ENCODE measurements at places on chromosomes 1 and 21.

DNA sequence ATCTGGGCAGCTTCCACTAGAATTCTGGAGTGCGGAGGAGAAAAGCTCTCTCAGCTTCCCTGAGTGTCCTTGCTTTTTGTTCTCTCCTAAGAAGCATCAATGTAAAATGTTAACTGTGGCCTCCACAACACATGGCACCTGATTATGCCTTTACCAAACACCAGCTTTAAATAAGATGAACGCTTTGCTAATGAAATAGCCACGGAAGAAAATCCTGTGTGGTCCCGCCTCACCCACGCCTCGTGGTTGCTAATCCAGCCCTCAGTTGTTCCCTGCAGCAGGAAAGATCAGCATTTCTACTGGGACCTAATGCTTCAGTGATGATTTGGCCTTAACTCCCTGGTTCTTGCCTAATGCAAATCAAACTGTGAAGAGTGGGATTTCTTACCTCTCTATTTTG lies 1.8 kb upstream of the ERG start:
- DNase-seq = no peak

DNA sequence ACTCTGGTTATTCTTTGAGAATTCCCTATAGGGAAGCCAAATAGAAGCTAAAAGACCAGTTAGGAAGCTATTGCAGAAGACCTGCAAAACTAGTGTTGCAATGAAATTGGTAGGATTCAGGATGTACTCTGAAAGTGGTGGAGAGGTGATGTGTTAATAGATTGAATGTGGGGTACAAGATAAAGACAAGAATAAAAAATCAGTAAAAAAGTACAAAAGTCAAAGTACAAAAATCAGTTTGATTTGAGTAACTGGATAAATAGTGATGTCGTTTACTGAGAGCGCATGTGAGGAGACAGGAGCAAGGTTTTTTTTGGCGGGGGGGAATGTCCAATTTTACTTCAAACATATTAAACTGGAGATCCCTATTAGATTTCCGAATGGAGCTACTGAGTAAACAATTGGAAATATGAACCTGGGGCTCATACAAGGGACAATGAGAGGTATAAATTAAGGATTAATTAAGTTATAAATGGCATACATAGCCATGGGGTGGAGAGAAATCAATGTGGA lies 2.5 kb upstream of the DCAF8 start:
- DNase-seq = no peak

- DNase-seq = peak; percentile 61
These were observed 791 bp upstream of the PIK3R3 start for GRCh38 chr1:46133181-46133658.

GRCh38 chr1:27650539-27651175 lies 15.7 kb upstream of the FGR start:
- DNase-seq = no peak

DNA sequence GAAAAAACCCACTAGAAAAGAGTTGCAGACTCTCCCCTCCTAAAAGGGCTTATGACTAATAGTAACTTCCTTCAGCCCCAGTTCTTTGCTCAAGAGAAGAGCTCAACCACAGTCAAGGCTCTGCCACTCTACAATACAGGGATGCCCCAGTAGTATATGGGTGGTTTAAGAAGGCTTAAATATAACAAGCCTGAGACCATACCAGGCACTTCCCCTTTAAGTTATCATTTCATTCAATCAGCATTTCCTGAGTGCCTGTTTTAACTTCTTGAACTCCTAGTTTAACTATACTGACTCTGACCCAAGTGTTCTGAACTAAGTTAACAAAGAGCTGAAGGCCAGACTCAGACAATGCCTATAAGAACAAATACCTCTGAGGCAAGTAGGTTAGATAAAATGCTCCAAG lies 19.8 kb downstream of the PRPF38A start:
- no peak for DNase-seq

GRCh38 chr21:33317786-33318486 lies 6.8 kb upstream of the IFNAR1 start:
- no peak for DNase-seq

DNA sequence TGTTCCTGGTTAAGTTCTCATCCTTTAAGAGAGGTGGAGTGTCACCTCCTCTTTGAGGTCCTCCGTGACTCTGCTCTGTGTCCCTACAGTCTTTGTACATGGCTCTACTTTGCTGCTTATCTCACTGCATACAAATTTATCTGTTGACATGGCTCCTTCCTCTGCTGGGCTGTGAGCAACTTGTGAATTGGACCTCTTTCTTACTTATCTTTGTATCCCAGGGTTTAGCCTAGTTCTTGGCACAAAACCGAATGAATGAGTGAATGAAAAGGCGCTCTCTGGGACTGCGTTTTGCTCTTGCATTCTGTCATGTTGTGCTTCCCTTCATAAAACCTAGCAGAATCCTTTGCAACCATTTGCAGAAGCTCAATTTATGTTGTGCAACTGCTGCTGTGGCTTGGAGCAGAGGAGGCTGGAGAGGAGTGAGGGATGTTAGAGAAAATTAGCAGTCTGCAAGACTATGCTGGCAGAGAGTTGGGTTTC lies 12.4 kb downstream of the SLC26A9 start:
- DNase-seq = no peak

- DNase-seq = no peak
These were observed 2.6 kb upstream of the EPHA10 start for GRCh38 chr1:37767488-37767887.

DNA sequence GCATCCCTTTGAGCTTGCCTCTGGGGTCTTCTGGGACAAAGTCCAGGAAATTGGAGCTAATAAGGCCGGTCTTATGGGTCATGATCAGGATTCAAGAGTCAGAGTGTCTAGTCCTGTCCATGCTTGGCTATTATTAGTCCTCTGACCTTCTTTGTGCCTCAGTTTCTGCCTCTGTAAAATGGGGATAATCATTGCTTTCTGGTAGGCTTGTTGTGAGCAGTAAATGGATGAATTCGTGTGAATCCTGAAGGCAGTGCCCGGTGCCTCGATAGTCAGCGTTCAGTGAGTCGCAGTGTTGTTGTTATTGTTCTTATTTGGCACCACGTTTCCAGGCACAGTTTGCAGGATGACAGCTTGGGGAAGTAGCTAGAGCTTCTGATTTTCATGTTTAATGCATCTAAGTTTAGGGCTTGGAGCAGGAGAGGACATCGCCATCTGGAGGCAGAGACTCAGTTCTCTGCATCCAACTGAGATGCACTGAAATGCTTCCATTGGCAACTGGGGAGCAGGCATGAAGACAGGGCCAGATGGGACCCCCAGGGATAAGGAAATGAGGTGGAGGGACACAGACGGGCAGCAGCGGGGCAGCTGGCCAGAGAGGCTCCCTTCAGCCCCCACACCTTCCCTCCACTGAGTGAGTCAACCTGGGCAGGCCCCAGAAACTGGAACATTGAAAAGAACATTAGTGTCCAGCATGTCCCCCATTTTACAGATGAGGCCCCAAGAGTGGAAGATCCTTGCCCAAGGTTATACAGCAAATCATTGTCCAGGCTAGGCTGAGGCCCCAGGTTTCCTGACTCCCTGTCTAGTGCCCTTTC lies 160.3 kb downstream of the PTPRU start:
- DNase-seq = no peak

- no peak for DNase-seq
These were observed 253.3 kb downstream of the PLPP3 start for GRCh38 chr1:56326056-56326455.

DNA sequence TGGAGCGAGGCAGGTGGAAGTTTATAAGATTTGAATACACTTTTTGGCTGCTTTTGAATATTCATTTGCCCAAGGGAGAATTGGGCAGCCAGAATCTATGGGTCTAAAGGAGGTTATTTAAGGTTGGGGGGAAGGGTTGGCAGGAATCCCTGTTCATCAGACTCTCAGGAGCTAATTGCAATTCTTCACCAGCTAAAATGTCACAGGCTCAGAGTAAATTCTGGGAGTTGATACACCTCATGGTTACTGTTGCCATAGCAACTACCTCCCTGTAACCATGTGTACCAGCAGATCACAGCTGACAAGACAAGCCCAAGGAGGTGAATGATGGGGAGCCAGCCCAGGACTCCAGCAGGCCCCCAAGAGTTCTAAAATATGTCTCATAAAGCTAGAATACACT lies 75.5 kb downstream of the CAMK2N1 start:
- DNase-seq = no peak

- DNase-seq = no peak
These were observed 438.5 kb downstream of the MATN1 start for GRCh38 chr1:30284728-30285475.

DNA sequence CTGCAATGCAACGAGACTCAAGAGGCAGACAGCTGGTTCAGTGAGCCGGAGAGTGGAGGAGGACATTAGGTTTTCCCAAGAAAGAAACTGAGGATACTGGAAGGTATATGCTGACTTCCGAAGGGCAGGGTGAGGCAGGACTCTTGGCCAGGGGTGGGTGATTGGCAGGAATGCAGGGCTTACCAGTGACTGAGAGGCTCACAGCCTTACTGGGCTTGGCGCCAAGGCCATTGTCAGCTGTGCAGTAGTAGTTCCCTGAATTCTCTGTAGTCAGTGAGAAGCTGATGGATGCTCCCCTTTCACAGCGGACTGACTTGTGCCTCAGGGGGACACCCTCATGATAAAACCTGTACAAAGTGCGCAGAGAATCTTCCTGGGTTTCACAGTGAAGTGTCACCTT lies 9.6 kb downstream of the FCRL5 start:
- DNase-seq = no peak

DNA sequence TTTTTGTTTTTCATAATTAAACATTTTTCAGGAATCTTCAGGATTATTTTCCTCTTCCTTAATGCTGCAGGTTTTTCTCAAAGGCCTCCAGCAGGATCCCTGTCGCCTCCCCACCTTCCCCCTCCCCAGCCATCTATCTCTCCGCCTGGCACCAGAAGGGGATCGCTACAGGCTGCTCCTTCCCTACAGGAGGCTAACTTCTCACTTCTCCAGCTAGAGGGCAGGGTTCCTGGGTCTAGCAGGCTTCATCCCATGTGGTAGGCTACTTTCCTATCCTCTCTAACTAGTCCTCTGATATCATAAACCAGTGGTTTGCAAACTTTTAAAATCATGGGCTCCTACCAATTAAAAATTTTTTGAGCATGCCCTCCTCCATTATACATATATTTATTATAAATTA lies 104.1 kb downstream of the KCNN3 start:
- DNase-seq = no peak

- DNase-seq = no peak
These were observed at the start of gene ATP1A2 for GRCh38 chr1:160115545-160116282. Gene ATP1A2 (plus strand): TSS chr1:160115759. CDS start chr1:160115862, 103 bp downstream.

GRCh38 chr1:209063767-209064659 lies 519.5 kb upstream of the CAMK1G start:
- no peak for DNase-seq

- no peak for DNase-seq
These were observed 7.9 kb upstream of the EXOSC10 start for GRCh38 chr1:11107599-11107998.

DNA sequence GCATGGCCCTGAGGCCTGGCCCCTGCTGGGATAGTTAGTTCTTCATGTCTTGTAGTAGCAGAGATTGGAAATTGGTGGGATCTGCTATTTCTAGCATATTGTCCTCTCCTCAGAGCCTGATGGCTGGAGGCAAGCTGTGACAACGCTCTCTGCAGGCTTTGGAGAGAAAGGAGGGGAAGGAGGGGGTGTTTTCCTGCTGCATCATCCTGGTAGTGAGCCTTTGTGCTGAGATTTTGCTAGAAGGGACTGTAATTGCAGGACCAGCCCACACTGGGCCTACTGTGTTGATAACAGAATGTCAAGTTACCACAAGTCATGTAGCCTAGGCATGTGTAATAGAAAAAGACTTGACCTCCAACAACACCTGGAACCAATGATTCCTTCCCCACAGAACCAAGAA lies 351.0 kb downstream of the SIPA1L2 start:
- no peak for DNase-seq

DNA sequence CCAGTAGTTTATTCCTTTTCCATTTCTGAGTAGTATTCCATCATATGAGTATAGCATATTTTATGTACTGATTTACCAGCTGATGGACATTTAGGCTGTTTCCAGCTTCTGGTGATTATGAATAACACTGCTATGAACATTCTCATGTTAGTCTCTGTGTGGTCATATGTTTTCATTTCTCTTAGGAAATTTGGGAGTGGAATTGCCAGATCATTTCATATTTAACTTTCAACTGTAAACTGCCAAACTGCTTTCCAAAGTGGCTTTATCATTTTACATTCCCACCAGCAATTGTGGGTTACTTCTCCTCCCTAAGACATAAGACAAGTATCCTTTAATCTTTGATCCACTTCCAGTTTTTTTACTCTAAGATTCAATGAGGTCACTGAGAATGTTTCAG lies 85.7 kb upstream of the RALGPS2 start:
- no peak for DNase-seq

GRCh38 chr1:182145441-182145840 lies 83.9 kb upstream of the ZNF648 start:
- DNase-seq = no peak

DNA sequence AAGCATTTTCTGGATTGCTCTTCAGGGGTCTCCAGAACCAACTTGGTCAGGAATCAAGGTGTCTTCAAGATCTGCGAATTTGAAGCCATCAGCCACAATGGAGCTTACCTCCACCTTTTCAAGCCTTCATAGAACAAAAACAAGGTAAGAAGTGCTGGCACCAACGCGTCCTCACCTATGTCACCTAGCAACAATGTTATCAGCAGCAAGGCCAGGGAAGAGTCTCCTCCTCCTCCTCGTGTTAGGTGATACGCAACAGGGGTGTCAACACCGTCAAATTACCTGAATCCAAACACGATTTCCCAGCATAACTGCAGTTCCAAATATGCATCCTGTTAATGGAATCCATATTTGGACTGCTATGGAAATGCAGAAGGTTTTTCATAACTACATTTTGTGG lies 4.1 kb upstream of the TIAM1 start:
- no peak for DNase-seq

Measured in GM12892 (cell line).